Hepatocyte (in vitro differentiated cells): ENCODE measurements at places on chromosomes 13 and 19. TPM values are rescaled to one million over a fixed set of nuclear protein-coding genes. Genes with fewer than 3 reads are reported as not detected.

MYO16 gene
- polyA plus RNA-seq: 0.09 and 0.13 TPM in 2 replicates

NLRP5 gene
- not detected in 2 replicates for polyA plus RNA-seq

SIGLEC8 gene
- polyA plus RNA-seq: 0.28 TPM in 1 of 2 replicates, not detected in the other

OLFM4 gene
- polyA plus RNA-seq: 4.5 and 11.1 TPM in 2 replicates

COX6B2 gene
- polyA plus RNA-seq: 4.5 and 7.8 TPM in 2 replicates

HNRNPL gene
- 169 and 184 TPM in 2 replicates for polyA plus RNA-seq

ZIC5 gene
- 0.16 TPM in 1 of 2 replicates, not detected in the other for polyA plus RNA-seq

CNMD gene
- 0.52 TPM in 1 of 2 replicates, not detected in the other for polyA plus RNA-seq

HNRNPM gene
- 159 and 161 TPM in 2 replicates for polyA plus RNA-seq

CEBPA gene
- polyA plus RNA-seq: 65.1 and 103 TPM in 2 replicates

CGB3 gene
- polyA plus RNA-seq: not detected in 2 replicates

CTU1 gene
- 12.6 and 15.9 TPM in 2 replicates for polyA plus RNA-seq

NFILZ gene
- not detected in 2 replicates for polyA plus RNA-seq

ZNF570 gene
- 1.2 and 1.8 TPM in 2 replicates for polyA plus RNA-seq

CD177 gene
- polyA plus RNA-seq: 0.49 TPM in 1 of 2 replicates, not detected in the other

EDNRB gene
- 16.9 and 18.3 TPM in 2 replicates for polyA plus RNA-seq

ASPDH gene
- polyA plus RNA-seq: 5.2 and 7.4 TPM in 2 replicates

ERF gene
- 20.4 and 24.4 TPM in 2 replicates for polyA plus RNA-seq

F7 gene
- polyA plus RNA-seq: 7.0 and 12.6 TPM in 2 replicates

KLF5 gene
- polyA plus RNA-seq: 92.6 and 94.4 TPM in 2 replicates

TUBB4A gene
- 7.3 and 7.9 TPM in 2 replicates for polyA plus RNA-seq

RUBCNL gene
- 0.44 and 0.63 TPM in 2 replicates for polyA plus RNA-seq

SLC7A1 gene
- polyA plus RNA-seq: 9.8 and 10.1 TPM in 2 replicates

CDC42EP5 gene
- 71.2 and 71.5 TPM in 2 replicates for polyA plus RNA-seq

DKKL1 gene
- polyA plus RNA-seq: 4.0 and 6.0 TPM in 2 replicates

PLEKHF1 gene
- polyA plus RNA-seq: 2.4 and 5.8 TPM in 2 replicates

IZUMO2 gene
- polyA plus RNA-seq: not detected in 2 replicates

CYP4F3 gene
- polyA plus RNA-seq: 1.3 and 2.2 TPM in 2 replicates

MPV17L2 gene
- 22.4 and 26.0 TPM in 2 replicates for polyA plus RNA-seq

ZNF560 gene
- not detected in 2 replicates for polyA plus RNA-seq

GNA15 gene
- polyA plus RNA-seq: 0.29 and 0.45 TPM in 2 replicates

MEDAG gene
- polyA plus RNA-seq: 0.28 and 0.30 TPM in 2 replicates

ZNF850 gene
- polyA plus RNA-seq: 0.64 and 1.1 TPM in 2 replicates

GPR32 gene
- polyA plus RNA-seq: not detected in 2 replicates

CHAF1A gene
- polyA plus RNA-seq: 6.5 and 11.1 TPM in 2 replicates

FGF22 gene
- polyA plus RNA-seq: 0.18 and 0.70 TPM in 2 replicates

RFPL4A gene
- not detected in 2 replicates for polyA plus RNA-seq

CADM4 gene
- polyA plus RNA-seq: 16.6 and 17.1 TPM in 2 replicates

GFY gene
- not detected in 2 replicates for polyA plus RNA-seq

SERPINE3 gene
- polyA plus RNA-seq: 163 and 297 TPM in 2 replicates

ZNF829 gene
- polyA plus RNA-seq: 0.83 and 1.6 TPM in 2 replicates

GRK1 gene
- 0.07 TPM in 1 of 2 replicates, not detected in the other for polyA plus RNA-seq

HIPK4 gene
- polyA plus RNA-seq: 0.13 TPM in 1 of 2 replicates, not detected in the other

JAK3 gene
- polyA plus RNA-seq: 3.0 and 3.6 TPM in 2 replicates
